ENCODE measurements at places on chromosomes 6 and 20.

- DNase-seq = peak; percentile 58
Observed at GRCh38 chr20:36439040-36439730, 102.1 kb upstream of the MYL9 start.

DNA sequence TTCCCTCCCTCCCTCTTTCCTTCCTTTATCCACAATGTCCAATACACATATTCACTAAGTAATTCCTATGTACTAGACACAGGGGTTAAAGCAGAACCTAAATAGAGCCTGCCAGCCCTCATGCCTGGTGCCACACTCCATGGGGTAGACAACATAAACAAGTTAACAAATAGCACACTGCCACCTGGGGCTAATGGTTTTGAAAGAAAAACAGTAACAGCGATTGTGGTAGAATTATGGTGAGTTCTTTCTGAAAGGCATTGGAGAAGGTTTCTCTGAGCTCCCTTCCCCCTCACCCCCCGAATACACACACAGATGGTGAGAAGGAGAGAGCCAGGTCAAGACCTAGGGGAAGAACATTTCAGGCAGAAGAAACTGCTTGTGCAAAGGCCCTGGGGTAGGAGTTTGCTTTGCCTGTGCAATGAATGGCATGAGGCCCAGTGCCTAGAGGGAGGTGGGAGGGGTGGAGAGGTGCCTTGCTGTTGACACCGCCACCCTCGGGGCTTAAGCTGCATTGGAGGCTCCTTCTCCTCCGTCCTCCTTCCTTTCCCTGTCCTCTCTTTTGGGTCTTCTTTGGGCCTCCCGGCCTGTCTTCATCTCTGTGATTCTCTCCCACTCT, 502.4 kb upstream of the SULF2 start:
- no peak for DNase-seq

GRCh38 chr6:167329014-167329413, 4.1 kb downstream of the TTLL2 start:
- DNase-seq = no peak

- DNase-seq = no peak
Observed at GRCh38 chr6:137949686-137950390, 82.8 kb downstream of the TNFAIP3 start.

- no peak for DNase-seq
Observed at GRCh38 chr20:58716476-58717277, 24.1 kb downstream of the NPEPL1 start.

- no peak for DNase-seq
Observed at GRCh38 chr6:34201455-34202107, 35.1 kb upstream of the HMGA1 start.

- DNase-seq = no peak
Observed at GRCh38 chr20:50246367-50247195, 56.0 kb downstream of the CEBPB start.

GRCh38 chr6:120588424-120588823, 745.9 kb downstream of the TBC1D32 start:
- no peak for DNase-seq

- no peak for DNase-seq
Observed at GRCh38 chr6:168520233-168520632, 79.2 kb downstream of the SMOC2 start.

GRCh38 chr6:134258849-134259306, 59.0 kb downstream of the SGK1 start:
- DNase-seq = no peak

DNA sequence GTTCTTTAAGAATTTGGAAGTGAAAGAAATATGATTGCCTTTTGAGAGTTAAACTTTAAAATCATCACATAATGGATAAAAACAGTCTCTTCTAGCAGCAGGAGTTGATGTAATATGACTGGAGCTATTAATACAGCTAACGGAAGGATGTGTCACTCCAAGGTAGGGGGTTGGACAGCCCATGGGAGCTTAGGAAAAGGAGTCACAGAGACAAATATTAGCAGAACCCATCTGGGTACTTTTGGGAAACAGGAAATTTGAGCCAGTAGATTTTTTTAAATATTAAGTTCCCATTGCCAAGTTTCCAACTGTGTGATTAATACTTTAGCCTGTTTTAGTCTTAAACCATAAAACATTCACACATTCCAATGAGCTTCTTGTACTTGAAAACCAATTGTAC, 164.7 kb upstream of the RIMS1 start:
- DNase-seq = no peak

DNA sequence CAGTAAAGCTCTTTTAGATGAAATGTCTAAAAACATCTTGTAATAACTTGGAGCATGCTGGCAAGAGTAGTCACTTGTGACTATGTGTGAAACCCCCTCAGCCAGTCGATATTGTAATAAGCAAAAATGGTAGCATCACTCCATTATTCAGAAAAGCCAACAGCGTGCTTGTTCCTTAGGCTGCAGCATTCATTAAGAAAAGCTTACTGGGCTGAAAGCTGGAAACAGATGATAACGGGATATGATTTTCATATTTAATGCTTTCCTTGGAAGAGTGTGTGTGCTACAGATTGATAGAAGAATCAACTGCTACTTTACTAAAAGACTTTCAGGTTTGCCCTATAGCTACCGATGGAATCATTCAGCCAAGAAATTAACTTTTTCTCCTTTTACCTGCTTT, 20.3 kb downstream of the KIZ start:
- DNase-seq = no peak

DNA sequence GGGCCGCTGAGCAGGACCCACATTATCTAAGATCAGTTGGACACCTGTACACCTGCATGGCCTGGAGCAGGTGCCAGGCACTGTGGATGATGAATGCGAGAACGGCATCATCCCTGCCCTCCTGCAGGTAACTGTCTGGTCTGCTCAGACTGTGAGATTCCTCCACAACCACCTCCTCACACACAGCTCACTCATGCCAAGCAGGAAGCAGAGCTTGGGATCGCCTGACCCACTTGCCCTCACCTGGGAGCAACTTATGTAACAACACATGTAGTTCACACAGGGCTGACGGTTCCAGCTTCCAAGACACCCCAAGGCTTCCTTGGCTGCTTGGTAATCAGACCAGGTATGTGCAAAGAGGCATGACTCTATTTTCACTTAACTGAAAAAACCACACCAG, 359.2 kb downstream of the PREX1 start:
- no peak for DNase-seq

DNA sequence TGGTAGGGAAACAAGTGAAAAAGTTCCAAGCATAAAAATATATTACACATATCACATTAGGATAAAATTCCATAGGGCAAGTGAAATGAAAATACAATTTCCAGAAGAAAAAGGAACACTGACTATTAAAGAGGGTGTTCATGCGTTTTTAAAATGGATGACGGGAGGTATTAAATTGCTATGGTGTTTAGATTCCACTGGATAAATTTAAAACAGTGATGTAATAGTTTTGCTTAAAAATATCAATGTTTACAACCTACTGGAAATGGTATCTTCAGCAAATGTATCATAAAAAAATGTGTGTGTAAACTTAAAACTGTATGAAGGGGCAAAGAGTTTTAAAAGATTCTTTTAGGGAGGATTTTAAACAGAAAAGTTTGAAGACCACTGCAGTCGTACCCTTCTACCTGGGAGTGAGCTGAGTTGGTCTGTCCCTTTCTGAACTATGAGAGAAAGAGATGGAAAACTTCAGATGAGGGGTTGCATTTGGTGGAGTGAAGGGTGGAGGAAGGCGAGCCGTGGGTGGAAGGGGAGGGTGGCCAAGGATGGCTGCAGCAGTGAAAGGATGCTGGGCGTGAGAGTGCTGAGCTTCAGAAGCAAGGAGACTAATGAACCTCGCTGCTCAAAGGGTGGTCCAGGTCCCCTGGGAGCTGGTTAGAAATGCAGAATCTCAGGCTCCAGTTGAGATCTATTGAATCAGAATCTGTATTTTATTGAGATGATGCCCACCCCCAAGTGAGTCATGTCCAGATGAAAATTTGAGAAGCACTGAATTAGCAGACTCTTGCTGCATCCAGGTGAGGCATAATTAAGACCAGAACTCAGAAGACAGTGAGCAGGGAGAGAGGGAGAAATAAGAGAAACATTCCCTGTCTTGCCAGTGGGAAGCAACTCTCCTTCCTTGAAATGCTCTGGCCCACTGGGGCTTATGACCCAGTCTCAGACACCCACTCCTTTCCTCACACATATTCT, 54.5 kb upstream of the MRPS10 start:
- no peak for DNase-seq

GRCh38 chr6:40074306-40075055, 140.2 kb upstream of the MOCS1 start:
- no peak for DNase-seq

GRCh38 chr20:46826343-46826984, 68.2 kb upstream of the EYA2 start:
- DNase-seq = no peak

GRCh38 chr6:146316175-146316495, 227.5 kb upstream of the RAB32 start:
- no peak for DNase-seq

DNA sequence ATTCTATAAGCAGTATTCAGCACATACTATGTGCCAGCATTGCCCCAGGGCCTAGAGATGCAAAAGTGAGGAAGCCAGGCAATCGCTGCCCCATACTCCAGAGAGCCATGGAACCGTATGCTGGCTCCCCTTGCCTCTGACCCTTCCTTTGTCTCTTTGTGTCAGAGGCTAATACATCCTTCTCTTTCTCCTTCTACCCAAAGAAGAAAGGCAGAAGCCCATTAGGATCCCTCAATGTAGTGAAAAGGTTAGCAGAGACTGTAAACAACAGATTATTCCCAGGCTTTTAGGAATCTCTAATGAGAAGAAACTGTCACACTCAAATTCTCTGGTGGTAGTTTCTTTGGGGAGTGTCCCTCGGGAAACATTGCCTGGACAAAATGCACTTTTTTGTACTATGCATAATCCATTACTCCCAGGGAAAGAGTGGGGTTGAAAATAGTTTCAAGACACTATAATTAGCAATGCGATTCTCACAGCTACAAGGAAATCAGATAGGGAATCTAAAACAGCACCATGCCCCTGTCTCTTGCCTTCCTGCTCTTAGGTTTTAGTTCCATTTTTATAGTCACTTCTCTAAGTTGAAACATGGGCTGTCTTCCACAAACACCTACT, 325.2 kb upstream of the CNR1 start:
- DNase-seq = no peak

- no peak for DNase-seq
Observed at GRCh38 chr6:158002951-158003853, 21.5 kb downstream of the SYNJ2 start.

DNA sequence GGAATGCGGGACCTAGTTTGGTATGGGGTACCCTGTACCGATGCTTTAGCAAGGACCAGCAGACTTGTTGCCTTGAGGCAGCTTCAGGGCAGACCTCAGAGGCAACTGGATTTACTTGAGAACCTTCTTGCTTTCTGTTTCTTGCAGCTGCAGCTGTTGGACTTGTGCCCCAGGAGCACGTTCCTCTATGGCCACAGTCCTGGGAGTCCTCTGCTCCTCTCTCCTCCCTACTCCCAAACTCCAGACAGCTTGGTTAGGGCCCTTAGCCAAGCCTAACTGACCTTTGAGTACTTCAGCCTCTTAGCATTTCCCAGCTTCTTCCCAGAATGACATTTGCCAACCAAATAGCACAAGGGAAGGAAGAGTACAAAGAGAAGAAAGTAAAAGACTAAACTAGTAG, 34.7 kb downstream of the GHRH start:
- DNase-seq = no peak

- no peak for DNase-seq
Observed at GRCh38 chr6:88304520-88304919, 138.4 kb upstream of the CNR1 start.

DNA sequence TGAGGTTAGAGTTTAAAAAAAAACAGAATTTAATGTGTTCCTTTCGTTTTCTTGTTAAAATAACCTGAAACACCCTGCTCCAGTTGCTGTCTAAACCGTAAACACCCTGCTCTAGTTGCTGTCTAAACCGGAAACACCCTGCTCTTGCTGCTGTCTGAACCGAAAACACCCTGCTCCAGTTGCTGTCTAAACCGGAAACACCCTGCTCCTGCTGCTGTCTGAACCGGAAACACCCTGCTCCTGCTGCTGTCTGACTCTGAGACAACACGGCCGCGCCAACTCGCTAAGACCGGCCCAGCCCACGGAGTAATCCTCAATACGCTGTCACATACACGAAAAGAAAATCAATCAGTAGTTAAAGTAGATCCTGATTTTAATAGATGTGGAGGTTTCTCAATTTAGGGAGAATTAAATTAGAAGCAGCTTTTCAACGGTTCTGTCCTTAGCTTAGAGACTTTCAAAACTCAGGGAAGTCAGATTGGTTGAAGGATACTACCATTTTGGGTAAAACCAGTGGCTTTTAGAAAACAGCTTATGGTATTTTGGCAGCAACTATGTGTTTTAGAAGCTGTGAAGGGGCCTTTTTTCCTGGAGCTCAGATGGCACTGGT, 98.3 kb downstream of the RAMACL start:
- DNase-seq = peak; percentile 75

DNA sequence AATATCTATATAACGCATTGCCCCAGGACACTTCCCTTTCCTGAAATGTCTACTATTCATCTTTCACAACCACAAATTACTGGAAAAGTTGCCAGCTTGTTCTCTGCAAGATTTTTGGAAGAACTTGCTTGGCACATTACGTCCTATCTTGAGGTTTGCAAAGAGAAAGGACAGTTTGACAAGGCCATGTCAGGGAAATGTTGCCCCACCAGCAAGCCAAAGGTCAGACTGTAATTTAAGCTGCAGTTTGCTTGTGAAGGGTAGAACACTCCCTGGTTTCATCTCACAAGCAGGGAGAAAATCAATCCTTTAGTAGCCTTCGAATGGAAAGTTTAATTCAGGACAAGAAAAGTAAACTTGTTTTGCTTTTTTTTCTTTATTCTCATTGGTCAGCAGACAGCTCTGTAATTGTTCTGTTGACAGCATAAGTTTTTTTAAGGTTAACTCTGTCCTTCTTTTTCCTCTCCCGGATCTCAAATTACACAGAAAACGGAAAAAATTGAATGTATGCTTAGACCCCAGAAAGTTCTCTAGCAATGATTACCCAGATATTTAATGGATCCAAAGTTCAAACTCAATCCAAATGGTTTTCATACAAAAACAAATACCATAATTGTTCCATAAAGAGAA, 541.8 kb upstream of the NRSN1 start:
- DNase-seq = no peak

- DNase-seq = peak; percentile 20
Observed at GRCh38 chr6:3355358-3356055, 96.8 kb downstream of the PSMG4 start.

GRCh38 chr6:73308712-73309534, 45.2 kb downstream of the DPPA5 start:
- no peak for DNase-seq

DNA sequence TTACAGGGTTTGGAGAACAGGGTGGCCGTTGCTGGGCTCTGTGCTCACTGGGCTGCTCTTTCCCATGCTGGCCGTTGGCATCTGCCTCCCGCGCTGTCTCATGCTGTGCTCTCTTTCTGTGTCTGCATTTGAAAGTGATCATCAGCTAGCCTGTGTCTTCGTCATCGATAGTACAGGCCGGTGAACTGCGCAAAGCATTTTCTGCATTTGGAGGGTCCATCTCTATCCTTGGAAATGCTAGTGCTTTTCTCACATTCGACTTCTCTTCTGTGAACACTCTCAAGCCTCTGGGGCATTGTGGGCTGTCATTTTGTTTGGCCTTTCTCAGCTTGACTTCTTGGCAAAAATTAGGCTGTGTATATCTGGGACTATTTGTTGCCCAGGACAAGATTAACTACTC, 6.8 kb upstream of the SNHG17 start:
- DNase-seq = no peak
